ENCODE measurements at places on chromosomes 2 and 18.
A peak's percentile ranks its signal among the peaks of the same experiment; 100 is the strongest.

DNA sequence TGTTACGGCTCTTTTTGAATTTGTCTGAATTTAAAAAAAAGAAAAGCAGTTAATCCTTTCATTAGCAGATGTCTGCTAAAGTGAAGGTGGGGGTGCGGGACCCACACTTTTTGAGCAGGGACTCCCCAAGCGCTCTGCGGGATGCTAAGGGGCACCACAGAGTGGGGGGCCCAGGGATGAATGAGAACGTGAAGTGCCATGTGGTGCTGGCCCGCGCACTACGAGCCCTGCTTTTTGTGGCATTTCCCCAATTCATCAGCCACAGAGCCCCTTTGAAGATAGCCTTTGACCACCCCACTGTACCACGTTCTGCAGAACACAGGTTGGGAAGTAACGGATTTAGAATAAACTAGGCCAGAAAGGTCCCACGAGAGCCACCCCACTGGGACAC is 28.6 kb downstream of the HS1BP3 start:
- H3K36me3 ChIP-seq, result peaks cover 44% of the 10 kb centered on the region
- peak overlapping the region; percentile 99 for H3K27ac ChIP-seq
- no peaks in the 10 kb centered on the region for H3K27me3 ChIP-seq
- DNase-seq, result no peak
- no peak overlapping the region for H3K4me3 ChIP-seq

- H3K4me3 ChIP-seq, result no peak overlapping the region
- H3K4me1 ChIP-seq, result no peaks in the 10 kb centered on the region
- H3K27ac ChIP-seq, result no peak overlapping the region
These were observed 682.6 kb upstream of the SALL3 start for GRCh38 chr18:78297048-78297447.

DNA sequence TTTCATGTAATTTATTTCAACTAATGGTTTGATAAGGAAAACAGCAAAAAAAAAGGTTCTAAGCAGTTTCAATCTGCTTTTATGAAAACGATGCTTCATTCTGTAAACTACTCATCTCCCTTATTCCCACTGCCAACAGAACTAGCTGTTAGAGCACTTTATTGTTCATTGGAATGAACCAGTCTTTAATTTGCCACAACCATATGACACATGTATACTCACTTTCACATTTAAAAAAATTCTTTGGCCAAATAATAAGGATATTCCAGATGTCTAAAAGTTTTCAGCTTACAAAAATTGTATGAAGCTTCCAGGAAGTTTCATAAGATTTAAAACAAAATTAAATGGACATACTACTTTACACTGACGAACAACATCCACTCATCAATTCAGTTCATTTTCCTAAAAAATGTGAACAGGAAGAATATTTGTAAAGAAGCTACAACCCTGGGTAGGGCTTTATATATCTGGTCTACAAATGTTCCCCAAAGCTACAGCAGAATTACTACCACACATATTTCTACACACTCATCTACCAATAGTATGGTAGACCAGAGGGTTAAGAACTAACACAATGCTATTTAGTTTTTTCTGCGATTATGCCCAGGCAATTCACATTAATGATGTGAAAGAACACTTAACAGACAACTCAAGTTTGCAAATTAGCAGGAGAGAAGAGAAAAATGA is 37.7 kb downstream of the ZNF521 start:
- DNase-seq, result no peak
- H3K4me3 ChIP-seq, result no peak overlapping the region
- no peak overlapping the region for H3K27ac ChIP-seq
- no peaks in the 10 kb centered on the region for H3K4me1 ChIP-seq

- H3K4me1 ChIP-seq, result peaks cover 48% of the 10 kb centered on the region
- no peaks in the 10 kb centered on the region for H3K27me3 ChIP-seq
- DNase-seq, result peak; percentile 11
- H3K27ac ChIP-seq, result peak overlapping the region; percentile 63
- peak overlapping the region; percentile 70 for H3K4me3 ChIP-seq
These were observed 77.0 kb upstream of the SERTAD2 start for GRCh38 chr2:64730551-64731262.

GRCh38 chr2:220221992-220222391 is 594.6 kb downstream of the SLC4A3 start:
- no peaks in the 10 kb centered on the region for H3K36me3 ChIP-seq
- DNase-seq, result no peak
- no peak overlapping the region for H3K4me3 ChIP-seq
- no peaks in the 10 kb centered on the region for H3K4me1 ChIP-seq

DNA sequence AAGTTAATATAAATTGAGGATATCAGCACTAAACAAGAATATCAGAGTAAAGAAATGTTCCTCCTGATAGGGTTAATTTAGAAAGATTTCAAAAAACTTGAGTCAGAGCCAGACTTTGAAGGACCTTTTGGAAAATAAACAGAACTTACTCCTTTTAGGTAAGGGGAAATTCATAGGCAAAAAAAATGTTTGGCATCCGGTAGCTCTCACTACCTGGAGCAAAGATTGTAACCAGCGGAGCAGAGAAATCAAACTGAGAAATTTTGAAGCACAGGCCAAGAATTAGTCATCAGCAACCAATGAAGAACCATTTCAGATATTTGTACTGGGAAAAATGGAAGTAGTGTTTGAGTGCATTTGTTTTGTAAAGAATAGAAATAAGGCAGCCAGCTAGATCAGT is 113.0 kb downstream of the ICA1L start:
- no peak for DNase-seq
- no peaks in the 10 kb centered on the region for H3K27me3 ChIP-seq
- no peaks in the 10 kb centered on the region for H3K4me1 ChIP-seq
- H3K4me3 ChIP-seq, result no peak overlapping the region
- H3K36me3 ChIP-seq, result peaks cover 3% of the 10 kb centered on the region
- no peak overlapping the region for H3K27ac ChIP-seq

- H3K36me3 ChIP-seq, result no peaks in the 10 kb centered on the region
- DNase-seq, result no peak
- H3K4me1 ChIP-seq, result no peaks in the 10 kb centered on the region
- no peak overlapping the region for H3K27ac ChIP-seq
- H3K4me3 ChIP-seq, result no peak overlapping the region
- H3K27me3 ChIP-seq, result no peaks in the 10 kb centered on the region
These were observed 105.8 kb downstream of the ARHGAP28 start for GRCh38 chr18:6835345-6835744.

DNA sequence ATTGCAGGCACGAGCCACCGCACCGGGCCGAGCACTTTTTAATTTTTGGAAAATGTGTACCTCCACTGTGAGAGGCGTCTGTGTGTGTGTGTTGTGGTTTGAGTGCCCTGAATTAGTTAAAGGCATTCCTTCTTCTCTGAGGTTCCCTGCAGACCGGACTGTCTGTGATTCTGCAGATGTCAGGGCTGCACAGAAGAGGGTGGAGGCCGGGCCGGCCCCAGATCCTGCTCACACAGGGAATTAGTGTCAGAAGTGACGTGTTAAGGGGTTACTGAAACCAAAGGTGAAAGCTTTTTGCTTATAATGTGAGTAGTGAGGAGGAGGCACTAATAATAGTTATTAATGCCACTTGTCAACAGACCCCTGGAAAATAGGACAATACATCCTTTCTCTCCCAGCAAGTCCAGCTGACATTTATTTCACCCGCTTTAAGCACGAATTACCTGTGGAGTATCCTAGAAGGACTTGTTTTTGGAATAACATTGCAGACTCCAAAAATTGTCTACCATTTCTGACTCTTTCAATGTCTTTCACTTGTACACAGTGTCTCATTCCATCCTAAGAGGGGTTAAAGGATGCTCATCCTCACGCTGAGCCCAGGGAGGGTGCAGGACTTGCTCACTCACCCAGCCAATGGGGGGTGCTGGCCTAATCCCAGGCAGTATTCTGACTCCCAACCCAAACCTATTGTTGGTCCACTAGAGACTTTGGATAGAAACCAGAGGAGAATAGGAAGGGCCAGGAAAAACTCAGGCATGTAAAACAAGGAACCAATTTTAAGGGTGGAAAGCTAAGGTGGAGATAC is 16.2 kb downstream of the ARHGAP25 start:
- no peaks in the 10 kb centered on the region for H3K36me3 ChIP-seq
- DNase-seq, result no peak
- no peak overlapping the region for H3K4me3 ChIP-seq
- no peaks in the 10 kb centered on the region for H3K4me1 ChIP-seq
- H3K27ac ChIP-seq, result no peak overlapping the region

DNA sequence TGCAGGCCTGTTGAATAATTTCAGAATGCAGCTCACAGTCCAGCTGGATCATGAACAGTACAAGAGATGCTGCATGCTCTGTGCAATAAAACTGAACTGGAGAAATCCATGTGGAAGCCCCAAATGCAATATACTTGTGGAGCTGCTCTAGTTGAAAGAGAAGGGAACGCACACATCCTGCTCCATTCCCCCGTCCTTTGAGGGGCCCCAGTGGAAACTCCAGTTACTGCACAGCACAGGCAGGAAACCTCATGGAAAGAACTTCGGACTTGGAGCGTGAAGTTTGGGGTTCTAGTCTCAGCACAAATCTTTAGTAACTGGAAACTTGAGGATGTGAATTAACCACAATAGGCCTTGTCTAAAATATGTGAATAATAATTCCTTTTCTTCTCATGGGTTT is 73.2 kb downstream of the PLA2R1 start:
- no peaks in the 10 kb centered on the region for H3K4me1 ChIP-seq
- H3K36me3 ChIP-seq, result peaks cover 8% of the 10 kb centered on the region
- DNase-seq, result no peak
- no peaks in the 10 kb centered on the region for H3K27me3 ChIP-seq

DNA sequence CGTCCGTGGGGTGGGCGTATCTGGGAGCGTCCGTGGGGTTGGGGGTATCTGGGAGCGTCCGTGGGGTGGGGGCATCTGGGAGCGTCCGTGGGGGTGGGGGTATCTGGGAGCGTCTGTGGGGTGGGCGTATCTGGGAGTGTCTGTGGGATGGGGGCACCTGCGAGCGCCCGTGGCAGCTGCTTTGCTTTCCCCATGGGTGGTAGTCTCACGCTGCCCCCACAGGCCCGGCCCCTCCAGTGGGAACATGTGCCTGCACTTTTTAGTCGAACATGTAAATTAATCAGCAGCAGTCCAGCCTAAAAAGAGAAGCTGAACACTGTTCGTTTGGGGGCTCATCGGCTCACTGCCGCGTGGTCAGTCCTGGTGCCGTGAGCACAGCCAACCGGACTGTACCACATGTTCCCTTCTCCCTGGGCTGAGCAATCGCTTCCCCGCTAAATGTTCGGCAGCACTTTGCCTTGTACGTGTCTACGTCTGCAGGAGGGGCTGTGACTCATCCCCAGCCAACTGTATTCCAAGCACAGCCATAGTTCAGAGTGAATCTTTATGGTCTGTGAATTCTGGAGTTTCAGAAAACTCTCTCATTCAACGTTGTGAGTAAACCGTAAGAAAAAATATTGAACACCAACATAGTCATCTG is 271.5 kb downstream of the AGAP1 start:
- no peak for DNase-seq
- no peaks in the 10 kb centered on the region for H3K4me1 ChIP-seq
- H3K4me3 ChIP-seq, result no peak overlapping the region
- no peaks in the 10 kb centered on the region for H3K27me3 ChIP-seq
- H3K27ac ChIP-seq, result no peak overlapping the region

- no peaks in the 10 kb centered on the region for H3K27me3 ChIP-seq
- H3K4me1 ChIP-seq, result peaks cover 14% of the 10 kb centered on the region
- H3K36me3 ChIP-seq, result no peaks in the 10 kb centered on the region
- H3K27ac ChIP-seq, result no peak overlapping the region
- DNase-seq, result no peak
- H3K4me3 ChIP-seq, result peak overlapping the region; percentile 43
These were observed 10.9 kb downstream of the CERS6 start for GRCh38 chr2:168466834-168467565.

GRCh38 chr2:70188460-70188859 is 2.4 kb downstream of the C2orf42 start:
- H3K4me3 ChIP-seq, result no peak overlapping the region
- peaks cover 5% of the 10 kb centered on the region for H3K4me1 ChIP-seq
- H3K27ac ChIP-seq, result no peak overlapping the region

DNA sequence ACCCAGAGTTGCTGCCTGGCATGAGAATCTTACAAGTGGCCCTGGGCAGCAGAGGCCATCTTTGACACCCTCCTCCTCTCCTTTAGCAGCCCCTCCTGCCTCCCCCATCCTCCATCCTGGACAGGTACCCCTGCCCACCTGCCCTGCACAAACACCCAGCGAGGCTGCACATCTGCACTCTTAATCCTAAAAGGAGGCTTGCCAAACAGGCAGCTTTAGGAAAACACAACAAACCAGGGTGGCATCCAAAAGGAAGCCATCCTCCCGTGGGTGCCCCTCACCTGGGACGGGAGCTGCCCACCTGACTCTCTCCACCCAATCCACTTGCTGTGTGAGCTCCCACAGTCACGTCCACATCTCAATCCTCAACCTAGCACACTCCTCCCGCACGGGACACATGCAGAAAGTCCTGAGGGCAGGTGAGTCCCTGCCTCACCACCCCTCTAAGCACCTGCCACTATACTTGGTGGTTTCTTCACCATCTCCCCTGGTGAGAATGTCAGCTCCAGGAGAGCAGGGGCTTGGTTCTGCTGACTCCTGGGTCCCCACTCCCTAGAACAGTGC is 5.8 kb downstream of the BIN1 start:
- no peak overlapping the region for H3K27ac ChIP-seq
- no peak overlapping the region for H3K4me3 ChIP-seq
- H3K4me1 ChIP-seq, result no peaks in the 10 kb centered on the region
- no peaks in the 10 kb centered on the region for H3K36me3 ChIP-seq

DNA sequence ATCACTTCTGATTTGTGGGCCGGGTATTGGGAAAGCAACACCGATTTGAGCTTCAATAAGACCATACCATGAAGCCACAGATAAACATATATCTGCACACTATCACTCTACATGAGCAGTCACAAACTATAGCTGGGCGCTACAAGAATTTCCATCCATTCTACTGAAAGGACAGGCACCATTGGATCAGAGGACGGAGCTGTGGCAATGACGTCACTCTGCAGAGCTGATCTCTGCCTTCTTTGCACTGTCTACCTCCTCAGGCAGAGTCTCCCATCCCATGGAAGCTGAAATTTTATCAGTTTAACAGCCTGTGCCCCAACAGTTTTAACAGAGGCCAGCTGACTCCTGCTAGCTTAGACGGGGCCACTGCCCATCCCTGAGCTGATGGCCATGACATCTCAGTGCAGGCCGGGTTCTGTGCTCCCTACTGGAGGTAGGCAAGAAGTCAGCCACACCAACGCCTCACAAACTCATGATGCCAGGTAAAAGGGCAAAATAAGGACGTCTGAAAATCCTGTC is 389.6 kb upstream of the SALL3 start:
- no peaks in the 10 kb centered on the region for H3K4me1 ChIP-seq
- H3K36me3 ChIP-seq, result no peaks in the 10 kb centered on the region
- H3K27ac ChIP-seq, result no peak overlapping the region

DNA sequence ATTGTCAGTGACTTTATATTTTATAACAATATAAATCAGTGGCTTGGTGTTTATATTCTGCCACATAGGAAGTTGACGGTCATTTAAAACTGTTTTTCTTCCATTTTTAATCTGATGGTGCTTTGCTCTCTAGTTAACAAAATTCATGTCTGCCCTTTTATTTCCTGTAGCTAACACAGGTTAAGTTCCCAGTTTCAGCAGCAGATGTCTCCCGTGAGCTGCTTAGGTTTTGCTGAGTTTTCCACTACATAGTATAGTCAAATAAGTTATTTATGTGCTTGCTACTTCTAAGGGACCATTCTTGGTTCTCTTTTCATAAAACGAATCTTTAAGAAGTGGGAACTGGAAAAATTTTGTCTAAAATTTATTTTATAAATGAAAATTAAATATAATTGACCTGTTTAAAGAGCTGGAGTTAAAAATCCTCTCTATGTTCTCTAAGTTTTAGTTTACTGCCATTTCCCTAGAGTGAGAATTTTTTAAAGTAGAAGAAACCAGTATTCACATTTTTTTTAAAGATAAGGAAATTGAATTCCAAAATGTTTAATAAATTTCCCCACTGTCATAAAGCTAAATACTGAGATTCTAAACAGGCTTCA is 20.6 kb downstream of the HTR2B start:
- no peaks in the 10 kb centered on the region for H3K27me3 ChIP-seq
- H3K36me3 ChIP-seq, result peaks cover 16% of the 10 kb centered on the region
- peak; percentile 11 for DNase-seq
- peaks cover 18% of the 10 kb centered on the region for H3K4me1 ChIP-seq
